ENCODE measurements at places on chromosomes 12 and 14.
A peak's percentile ranks its signal among the peaks of the same experiment; 100 is the strongest.

DNA sequence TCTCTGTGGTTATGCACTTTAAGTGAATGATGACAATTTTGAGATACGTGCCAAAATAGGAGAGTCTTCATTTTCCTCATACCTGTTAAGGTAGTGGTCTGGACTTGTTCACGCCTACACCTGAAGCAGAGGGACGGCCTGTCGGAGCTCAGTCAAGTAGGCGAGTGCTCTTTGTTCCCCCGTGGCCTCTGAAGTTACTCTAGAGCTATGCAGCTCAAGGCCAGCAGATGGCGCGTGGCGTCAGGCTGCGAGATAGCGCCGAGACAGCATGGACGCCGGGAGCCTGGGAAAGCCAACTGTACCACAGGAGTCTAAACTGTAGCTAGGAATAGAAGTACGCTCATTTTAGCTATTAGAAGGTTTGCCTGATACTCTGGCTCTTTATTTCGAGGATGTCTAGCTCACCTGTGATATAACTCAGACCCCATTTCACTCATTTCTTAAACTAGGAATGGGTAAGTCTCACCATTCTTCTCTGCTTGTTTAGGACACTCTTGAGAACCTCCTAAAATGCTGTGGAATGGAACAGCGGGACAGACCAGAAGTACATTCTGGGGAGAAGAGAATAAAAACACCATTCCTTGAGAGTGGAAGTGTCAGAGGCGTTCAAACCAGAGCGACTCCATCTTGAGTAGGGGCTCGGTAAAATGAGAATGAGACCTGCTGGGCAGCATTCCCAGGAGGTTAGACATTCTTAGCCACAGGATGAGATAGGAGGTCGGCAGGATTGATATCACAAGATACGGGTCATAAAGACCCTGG, 267.4 kb upstream of the HMGA2 start:
- peak; percentile 23 for DNase-seq

DNA sequence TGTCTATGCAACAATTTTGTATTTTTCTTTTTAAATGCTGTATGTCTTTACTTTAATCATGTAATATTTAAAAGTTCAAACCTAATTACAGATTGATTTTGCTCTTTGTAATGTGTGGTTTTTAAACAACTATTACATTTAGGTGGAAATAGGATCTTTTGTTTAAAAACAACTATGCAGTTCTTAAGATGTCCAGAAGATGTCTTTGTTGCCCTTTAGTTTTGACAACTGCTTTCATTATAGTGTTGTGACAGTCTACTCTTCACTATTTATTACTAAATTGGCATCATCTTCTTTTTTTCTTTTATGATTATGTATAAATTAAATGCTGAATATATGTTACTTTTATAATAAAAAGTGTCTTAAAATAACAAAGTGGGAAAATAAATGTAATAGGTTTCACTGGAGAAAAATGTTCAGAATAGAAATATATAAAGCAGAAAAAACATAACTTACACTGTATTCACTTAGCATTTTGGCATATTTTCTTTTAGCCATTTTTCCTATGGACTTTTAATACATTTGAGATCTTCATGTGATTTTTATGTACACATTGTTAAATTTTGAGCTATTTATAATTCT, 27.1 kb upstream of the PCNX4 start:
- DNase-seq = no peak

DNA sequence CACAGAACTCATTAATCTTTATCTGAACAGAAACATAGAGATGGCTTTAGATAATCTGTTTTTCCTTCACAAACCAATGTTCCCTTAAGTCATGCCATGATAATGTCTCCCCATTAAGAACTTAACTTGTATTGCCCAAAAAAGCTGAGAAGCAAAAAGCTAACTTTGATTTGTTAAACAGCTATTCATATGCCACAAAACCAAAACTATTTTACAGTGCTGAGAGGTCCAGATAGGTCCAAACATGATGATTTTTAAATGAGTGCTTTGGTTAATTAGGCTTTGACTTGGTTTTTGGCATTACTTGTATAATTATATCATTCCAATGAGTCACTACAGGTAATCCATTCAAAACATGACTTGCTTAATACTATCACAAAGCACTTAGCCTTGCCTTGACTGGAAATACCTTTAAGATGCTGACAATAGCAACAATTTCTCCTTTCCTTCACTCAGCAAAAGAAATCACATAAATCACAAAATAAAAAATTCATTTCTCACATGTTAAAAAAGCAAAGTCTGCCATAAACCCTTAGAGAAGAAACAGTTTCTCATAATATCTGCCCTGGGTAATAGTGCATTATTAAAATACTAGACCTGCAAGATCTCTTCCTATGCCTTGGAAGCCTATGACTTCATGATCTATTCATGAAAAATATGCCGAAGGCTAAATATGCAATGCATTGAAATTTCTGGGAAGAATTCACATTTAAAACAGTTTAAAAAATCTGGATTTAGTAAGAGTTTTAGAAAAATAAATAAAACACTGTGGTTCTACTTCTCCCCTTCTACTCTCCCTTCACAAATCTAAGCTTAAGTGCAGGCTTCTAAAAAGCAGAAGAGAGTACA, 52.0 kb upstream of the SAV1 start:
- DNase-seq = no peak

DNA sequence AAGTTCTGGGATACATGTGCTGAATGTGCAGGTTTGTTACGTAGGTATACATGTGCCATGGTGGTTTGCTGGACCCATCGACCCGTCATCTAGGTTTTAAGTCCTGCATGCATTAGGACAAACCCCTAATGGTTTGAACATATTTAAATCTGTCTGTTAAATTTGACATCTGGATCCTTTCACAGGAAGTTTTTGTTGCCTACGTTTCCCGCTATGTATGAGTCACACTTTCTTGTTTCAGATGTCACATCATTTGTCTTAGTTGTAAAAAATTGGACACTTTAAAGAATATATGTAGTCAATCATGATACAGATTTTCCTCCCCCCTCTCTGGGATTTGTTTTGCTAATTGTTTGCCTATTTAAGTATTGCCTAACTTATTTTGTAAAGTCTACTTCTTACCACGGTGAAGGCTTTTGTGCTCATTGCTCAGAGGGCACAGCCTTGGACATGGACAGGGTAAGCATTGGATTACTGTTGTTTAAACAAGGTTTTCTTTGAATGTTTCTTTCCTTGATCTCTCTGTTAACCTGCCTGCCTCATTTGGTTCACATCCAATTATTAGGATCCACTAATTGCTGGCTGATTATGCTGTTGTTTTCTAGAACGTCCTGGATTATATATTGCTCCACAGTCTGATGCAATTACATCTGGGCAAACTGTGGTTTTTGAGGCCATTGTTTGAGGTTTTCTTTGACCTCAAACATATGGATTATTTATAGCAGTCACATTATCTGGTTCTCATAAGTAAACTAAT, 1441.4 kb downstream of the AACS start:
- DNase-seq = no peak

- DNase-seq = no peak
These were observed 26.7 kb downstream of the CRY1 start for GRCh38 chr12:107066691-107067090.

DNA sequence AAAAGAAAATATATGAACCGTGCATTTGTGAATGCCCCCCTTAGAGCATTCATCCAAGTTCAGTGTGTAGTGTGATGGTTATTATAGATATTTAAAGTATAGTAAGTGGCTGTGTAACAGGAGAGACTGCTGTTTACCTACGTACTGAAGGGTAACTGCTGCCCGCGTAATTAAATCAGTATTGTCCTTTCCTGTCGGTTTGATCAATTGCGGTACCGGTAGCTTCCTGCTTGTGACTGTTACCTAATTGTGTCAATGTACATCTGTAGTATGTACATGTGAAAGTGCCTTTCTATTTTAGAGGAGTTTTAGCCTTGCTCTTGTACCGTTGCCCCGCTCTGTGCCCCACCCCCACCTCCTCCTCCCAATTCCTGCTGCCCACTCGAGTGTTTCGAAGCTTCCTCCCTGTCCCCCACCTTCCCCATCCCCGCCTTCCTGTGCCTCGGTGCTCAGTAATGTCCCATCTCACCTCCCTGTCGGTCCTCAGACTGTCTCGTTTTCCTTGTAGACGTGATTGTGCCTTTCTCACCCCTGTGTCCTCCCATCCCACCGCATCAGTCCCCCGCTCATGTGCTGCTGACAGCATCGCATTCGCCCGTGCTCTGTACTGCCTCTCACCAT, 75.0 kb downstream of the KICS2 start:
- DNase-seq = no peak

DNA sequence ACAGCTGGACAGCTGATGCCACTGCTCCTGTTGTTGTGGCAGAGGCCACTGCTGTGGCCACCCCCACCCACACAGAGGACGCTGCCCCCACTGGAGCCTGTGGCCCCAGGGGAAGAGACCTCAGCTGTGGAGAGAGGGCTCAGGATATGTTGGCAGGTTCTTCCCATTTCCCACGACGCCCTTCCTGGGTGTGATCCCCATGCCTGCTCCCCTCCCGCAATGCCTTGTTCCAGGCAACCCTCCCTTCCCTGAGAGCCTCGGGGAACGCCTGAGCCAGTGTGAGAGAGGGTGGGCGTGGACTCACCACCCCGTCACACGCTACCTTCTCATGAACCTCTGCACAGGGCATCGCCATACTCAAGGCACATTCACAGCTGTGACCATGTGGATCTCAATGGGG, 5.7 kb upstream of the KRT82 start:
- DNase-seq = no peak

DNA sequence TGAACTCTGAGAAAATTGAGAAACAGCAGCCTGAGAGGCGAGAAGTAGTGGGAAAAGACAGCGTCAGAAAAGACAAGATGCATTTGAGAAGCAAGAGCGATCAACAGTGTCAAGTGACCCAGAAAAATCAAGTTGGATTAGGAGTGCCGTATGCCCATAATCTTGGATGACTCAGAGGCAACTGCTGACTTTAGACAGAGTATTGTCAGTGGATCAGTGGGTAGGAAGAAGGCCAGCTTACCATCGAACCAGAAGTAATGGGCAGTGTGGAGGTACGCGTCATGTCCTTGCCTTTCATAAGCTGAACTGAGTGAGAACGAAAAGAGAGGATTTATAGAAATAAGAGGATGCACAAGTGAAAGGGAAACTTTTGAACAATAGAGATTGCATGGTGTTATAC, 151.0 kb upstream of the NAV3 start:
- DNase-seq = no peak

DNA sequence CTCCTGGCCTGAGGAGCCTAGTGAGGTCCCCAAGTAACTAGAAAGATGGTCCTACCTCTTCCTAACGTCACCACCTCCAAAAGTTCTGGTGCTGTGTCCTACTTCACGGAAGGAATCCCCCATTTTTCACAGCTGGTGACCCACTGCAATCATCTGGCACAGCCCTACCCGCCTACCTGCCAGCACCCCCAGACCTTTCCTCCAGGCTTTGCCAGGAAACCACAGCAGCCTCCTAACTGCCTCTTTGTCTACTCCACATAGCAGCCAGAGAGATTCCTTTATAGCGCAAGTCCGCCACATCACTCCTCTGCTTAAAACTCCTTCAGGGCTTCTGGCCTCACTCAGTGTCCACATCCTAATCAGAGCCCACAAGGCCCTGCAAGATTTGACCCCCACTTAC, 13.4 kb upstream of the FLVCR2 start:
- no peak for DNase-seq

GRCh38 chr14:53849549-53849948, 107.1 kb downstream of the BMP4 start:
- DNase-seq = no peak

DNA sequence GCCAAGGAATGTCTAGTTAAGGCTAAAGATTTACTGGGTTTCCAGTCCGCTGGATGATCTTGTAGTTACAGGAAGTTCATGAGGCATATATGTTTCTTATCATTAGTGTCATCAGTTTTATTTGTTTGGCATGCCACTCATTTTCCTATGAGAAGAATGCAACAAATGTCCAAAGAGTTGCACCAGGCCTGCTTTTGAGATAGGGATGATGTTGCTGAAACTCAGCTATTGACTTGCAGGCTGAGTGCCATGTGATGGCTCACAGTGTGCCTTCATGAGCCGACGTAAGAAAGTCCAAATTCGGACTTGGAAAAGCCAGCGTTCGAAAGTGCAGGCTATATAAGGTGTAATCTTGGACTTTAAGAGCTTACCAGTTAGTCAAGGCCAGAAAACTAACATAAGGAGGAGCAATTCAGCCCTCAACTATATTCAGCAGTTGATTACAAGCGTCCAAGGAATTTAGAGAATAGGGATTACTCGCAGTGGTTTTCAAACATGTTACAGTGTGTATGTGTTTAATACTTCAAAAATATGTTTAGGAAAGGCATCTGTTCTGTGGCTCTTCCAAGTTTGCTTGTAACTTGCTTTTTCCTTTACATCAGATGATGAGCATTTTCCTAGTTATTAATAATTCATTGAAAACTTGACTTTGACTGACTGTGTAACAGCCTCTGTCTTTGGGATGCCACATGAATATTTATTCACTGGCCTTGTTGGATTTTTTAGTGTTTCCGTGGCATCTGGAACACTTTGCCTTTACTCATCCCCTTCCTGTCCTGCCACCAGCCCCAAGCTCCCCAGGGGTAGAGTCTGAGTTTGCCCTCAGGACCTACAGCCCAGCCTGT, 101.3 kb downstream of the LGMN start:
- DNase-seq = no peak

- DNase-seq = no peak
These were observed 269.7 kb downstream of the KSR2 start for GRCh38 chr12:117699118-117699517.

GRCh38 chr14:54922598-54922997, 20.0 kb upstream of the GCH1 start:
- no peak for DNase-seq

- DNase-seq = no peak
These were observed 238.4 kb upstream of the NOS1 start for GRCh38 chr12:117599849-117600248.
